ENCODE measurements at places on chromosomes 11 and 22.

- no peak for DNase-seq
Measured at GRCh38 chr11:133175103-133175502, 357.2 kb downstream of the OPCML start.

- no peak for DNase-seq
Measured at GRCh38 chr11:2276280-2277007, 6.1 kb upstream of the ASCL2 start.

DNA sequence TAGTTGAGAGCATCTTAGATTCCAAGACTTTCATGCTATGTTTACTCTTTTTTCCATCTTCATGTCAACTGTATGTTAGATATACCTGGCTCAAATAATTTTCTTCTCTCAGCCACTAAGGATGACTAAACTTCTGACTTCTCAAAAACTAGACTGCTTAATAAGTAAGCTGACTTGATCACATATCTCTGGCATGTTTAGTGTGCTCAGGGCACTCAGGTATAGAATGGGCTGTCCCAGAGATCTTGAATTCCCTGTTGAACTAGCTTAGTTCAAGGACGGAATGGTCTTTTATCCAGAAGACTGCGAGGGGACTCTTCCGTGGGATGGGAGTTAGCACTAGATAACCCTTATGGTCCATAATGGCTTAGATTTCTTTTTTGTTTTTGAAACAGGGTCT is 13.0 kb downstream of the NEU3 start:
- DNase-seq = no peak

DNA sequence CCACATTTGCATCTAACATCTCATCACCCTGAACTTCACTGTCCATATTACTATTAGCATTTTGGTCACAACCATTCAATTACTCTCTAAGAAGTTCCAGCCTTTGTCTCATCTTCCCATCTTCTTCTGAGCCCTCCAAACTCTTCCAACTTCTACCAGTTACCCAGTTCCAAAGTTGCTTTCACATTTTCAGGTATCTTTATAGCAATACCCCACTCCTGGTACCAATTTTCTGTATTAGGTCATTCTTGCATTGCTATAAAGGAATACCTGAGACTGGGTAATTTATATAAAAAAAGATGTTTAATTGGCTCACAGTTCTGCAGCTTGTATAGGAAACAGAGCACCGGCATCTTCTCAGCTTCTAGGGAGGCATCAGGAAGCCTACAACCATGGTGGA is 64.7 kb upstream of the ARHGAP42 start:
- DNase-seq = no peak

DNA sequence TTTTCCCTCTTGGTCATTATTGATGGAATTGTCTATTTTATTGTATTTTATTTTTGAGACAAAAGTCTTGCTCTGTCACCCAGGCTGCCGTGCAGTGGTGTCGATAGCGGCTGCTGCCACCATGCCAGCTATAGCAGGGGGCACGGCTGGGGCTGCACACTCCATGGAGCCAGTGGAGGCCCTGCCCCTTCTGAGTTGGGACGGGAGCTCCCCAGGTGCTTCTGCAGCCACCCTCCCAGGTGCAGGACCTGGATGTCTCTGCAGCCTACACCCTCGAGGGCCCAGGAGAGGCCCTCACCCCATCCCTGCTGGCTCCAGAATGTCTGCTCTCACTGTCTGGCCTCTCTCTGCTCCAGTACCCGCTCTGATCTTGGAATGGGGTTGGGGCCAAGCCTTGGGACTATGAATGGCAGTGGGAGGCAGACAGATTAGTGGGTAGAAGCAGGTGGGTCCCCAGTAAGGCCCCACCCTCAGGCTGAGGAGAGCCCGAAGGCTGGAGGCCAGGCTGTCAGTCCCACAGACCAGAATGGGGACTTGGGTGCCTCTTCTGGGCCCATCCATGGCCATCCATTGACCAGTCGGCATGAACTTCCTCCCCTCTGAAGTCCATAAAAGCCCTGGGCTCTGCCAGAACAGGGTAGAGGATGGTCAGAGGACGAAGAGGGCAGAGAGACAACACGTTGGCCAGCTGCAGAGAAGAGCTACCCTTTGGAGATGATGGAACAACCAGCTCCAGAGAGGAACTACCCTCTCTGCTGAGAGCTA is 49.6 kb upstream of the ATXN10 start:
- DNase-seq = no peak

DNA sequence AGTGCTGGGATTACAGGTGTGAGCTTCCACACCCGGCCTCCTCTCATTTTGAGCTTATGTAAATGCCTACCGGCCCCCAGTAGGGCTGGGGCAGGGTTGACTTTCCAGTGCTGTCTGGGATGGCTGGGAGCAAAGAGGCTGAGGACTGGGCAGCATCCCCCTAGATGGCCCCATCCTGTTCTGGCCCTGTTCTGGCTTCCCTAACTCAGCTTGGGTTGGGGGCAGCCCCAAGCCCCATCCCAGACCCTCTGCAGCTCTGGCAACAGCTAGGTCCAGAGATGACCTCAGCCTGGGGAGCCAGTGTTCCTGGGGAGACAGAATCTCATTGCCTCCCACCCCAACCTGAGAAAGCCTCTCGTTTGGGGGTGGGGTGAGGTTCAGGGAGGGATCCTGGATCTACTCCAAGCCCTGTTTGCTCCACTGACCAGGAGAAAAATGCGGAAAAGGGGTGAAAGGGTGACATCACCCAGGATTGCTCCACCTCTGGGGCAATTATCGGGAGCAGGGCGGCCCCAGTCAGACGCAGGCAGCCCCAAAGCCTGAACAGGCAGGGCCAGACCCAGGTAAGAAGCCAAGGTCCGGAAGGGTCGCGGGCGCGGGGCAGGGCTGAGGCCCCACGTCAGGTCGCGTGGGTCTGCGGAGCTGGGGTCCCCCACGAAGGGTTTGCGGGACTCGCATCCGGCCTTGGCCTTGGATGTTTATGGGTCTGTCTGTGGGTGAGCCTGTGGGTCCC is at the start of gene PNPLA2:
PNPLA2 (plus strand) TSS at position 519 of the 733 bp plus-strand sequence. CDS start 805 bp downstream, outside the sequence.
- DNase-seq = no peak

DNA sequence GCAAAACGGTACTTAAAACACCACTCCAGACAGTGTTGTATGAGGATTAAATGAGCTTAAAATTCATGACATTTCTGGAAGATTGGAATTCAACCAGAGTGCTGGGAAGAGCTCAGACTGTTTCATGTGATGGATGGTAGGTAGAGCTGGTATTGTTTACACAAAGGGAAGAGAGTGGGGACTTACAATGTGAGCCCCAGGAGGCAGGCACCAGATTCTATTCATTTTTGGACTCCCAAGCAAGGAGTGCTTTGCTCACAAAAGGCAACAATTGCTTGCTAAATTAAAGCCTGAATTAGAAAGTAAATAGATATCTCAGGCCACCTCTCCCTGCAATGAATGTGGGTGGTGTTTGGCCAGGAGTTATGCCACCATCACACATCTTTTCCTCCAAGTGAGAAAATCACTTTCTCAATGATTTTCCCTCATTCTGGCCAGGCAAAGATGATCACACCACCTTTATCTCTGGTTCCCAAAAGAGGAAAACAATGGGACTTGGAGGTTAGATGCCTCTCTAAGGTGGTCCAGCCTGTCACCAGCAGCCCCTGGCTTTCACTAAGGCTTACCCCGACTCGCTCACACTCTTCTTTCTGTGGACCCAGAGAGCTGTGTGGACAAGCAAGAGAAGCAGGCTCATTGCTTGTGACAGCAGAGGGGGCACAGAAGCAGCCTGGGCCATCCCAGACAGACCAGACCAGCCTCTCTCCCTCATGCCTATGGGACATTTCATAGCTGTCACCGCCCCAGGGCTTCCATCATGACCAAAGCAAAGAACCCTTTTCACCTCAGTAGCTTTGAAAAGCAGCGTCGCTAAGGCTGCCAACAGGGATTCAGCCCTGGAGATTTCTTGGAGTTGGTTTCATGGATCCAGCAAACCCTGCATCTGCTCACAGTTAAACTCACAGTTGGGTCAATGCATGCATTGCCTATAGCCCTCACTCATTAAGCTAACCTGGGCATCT is 63.5 kb upstream of the DRD2 start:
- no peak for DNase-seq

DNA sequence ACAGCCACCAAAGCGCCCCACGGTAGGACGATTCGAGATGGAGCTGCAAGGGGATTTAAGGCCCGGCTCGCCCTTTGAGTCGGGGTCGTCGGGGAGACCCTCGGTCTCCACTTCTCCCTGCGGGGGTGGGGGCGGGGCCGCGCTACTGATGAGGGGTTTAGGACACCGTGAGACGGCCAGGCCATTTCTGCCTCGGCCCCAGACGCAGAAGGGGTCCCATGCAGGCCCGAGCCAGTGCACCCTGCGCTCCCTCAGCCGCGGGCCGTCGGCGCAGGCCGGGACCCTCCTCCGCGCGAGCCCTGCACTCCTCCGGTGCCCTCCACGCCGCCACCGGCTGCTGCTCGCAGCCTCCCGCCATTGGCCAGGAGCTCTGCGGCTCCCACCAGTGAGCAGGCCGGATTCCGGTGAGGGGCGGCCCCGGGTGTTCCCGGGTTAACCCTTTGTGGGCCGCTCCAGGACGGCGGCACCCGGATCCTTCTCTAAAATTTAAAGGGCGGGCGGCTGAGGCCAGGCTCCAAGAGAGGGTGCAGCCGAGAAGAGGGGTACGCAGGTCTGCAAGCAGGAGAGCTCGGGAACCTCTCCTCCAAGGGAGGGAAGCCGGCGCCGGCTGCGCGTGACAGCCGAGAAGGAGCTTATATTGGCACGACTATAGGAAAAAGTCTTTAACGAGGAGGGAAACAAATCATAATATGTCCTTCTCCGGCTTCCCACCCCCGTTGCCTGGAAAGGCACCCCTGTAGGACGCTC is 18.0 kb downstream of the CREB3L1 start:
- DNase-seq = no peak

DNA sequence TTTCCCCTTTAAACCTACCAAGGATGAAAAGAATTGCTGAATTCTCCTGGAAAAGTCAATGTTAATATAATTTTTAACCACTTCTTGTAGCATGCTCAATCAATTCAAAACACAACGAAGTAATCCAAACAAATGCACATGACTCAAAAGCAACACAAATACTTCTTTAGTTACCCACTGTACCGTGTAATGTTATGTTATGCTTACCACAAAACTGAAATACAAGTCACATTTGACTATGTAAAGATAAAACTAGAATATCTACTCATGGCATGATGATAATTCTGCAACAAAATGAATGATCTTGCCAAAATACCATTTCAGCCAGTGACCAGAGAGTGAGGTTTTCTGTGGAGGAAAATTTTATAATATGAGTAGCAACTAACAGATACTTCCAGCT is 587.0 kb downstream of the DLG2 start:
- DNase-seq = no peak

DNA sequence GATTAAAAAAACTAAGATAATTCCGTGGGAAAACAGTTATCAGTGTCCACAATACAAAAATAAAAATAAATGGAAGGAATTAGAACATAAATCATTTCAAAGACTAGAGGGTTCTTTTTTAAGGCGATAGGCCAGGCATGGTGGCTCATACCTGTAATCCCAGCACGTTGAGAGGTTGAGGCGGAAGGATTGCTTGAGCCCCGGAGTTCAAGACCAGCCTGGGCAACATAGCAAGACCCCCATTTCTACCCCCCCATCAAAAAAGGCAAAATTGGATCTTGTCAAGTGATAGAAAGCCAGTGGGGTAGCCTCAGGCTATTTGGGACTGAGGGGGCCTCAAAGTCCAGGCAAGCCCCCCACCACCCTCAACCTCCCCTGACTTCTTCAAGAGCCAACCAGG is 20.6 kb upstream of the POLA2 start:
- no peak for DNase-seq

DNA sequence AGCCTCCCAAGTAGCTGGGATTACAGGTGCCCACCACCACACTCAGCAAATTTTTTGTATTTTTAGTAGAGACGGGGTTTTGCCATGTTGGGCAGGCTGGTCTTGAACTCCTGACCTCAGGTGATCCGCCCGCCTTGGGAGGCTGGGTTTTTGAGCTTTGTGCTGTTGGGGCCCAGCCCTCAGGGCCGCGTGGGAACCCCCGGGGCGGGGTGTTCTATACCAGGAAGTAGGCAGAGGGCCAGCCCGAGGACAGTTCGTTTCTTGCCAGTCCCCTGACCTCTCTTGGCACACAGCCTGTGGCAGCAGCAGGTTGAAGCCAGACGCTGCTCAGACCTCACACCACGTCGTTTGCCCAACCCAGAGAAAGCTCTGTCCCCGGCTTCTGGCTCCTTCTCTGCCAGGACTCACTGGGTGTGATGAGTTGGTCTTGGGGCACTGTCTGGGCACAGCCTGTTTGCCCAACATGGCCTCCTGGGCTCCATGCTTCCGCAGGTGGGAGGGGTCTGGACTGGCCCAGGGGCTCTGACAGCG is 24.9 kb upstream of the CHKA start:
- DNase-seq = peak; percentile 16

DNA sequence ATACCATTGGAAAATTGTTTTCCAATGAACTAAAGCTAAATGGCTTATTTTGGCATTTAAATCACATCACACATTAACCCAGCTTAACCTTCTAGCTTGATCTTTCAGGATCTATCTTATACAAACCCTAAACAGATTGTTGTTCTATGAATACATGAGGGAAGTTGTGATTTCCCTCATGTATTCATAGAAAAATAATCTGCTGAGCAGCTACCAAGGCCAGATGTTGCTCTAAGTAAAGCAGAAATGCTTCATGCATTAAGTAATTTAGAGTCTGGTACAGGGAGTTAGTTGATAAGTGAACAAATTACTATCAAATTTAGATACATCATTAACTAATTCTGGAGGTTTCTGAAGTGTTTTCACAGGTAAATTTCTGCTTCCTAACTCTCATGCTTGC is 204.6 kb upstream of the ANO3 start:
- no peak for DNase-seq

GRCh38 chr11:3955299-3955665 is 99.8 kb downstream of the STIM1 start:
- DNase-seq = no peak

DNA sequence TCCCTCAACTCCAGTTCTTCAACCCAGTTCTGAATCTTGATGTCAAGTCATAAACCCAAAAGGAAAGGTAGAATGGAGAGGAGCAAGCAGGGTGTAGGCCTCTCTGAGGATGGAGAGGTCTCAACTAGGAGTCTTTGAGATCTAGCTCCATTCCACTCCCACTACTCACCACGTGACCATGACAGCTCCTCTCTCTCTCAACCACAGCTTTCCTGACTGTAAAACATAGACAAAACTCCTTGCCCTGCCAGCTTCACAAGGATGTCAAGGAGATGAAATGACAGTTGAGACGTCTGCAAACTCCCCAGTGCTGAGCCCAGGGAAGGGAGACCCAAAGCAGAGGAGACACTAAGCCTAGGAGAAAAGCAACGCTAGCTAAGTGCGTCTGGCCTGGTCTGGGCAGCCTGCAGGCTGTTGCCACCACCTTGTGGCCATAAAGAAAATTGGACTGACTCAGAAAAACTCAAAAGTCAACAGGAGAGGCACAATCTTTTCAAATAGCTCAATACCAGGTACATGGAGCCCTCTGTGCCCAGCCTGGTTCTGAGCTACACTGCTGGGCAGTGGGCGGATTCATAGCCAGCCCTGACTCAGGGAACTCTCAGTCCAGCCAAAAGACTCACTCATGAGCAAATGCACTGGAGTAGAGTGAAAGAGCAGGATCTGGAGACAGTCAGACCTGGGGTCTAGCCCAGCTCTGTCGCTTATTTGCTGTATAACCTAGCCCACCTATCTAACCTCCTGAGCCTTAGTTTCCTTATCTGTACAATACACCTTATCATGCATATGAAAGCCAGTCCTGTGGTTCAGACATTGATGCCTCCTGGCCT is 3.4 kb downstream of the CLPB start:
- DNase-seq = peak; percentile 2
